ENCODE measurements at places on chromosomes 12 and 14.

DNA sequence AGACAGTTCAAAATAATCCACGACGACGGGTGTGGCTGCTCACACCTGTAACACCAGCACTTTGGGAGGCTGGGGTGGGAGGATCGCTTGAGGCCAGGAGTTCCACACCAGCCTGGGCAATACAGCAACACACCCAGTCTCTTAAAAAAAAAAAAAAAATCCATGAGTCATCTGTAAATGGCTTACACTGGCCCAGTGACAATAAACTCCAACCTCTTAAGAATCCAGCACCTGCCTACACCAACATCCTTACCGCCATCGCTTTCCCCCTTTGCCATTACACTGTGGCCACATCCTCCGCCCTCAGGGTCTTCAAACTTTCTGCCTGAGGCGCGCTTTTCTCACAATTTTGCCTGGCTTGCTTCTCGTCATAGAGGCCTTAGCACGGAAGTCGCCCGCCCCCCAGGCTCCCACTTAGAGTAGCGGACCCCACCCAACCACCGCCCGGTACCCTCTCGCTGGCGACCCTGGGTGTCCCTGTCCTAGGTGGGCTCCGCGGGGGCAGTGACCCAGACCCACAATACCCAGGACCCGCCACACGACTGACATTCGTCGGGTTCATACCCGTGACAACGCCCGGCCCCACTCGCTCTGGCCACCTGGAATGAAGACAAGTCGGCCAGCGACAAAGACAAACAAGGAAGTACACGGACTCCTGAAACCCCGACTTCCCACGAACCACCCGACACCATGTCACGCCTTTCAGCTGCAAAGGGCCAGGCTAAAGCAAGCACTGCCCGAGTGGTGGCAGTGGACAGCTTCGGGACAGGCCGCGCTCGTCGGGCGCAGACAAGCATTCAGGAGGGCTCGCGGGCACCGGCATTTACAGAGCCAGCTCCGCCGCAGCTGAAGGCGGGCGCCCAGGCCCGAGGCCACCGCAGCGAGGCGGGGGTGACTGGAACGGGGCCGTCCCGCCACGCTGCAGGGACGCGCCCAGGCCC lies 636 bp downstream of the GOLGA3 start:
- peak; percentile 30 for DNase-seq

GRCh38 chr12:46790066-46790465 lies 35.7 kb downstream of the SLC38A4 start:
- DNase-seq = no peak

- no peak for DNase-seq
Measured at GRCh38 chr12:132807295-132808092, 21.2 kb downstream of the GOLGA3 start.

- no peak for DNase-seq
Measured at GRCh38 chr12:49577589-49578315, 9.8 kb upstream of the MCRS1 start.

DNA sequence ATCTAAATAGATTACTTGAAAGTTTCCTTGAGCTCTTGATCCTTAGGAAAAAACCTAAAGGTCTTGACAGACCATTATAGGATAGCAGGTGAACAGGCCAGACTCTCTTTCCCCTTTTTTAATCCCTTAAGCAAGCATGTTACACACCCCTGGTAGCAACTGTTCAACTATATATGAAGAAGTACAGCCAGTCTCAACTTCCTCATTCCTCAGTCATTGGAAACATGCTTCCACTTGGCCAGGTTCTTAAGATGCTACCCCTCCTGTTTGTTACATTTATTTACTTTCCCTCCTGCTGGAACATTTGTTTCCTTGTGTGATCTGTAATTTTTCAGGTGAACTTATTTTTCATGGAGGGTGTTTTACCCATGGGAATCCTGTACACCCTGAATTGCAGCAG lies 124.1 kb downstream of the ARMH4 start:
- no peak for DNase-seq

DNA sequence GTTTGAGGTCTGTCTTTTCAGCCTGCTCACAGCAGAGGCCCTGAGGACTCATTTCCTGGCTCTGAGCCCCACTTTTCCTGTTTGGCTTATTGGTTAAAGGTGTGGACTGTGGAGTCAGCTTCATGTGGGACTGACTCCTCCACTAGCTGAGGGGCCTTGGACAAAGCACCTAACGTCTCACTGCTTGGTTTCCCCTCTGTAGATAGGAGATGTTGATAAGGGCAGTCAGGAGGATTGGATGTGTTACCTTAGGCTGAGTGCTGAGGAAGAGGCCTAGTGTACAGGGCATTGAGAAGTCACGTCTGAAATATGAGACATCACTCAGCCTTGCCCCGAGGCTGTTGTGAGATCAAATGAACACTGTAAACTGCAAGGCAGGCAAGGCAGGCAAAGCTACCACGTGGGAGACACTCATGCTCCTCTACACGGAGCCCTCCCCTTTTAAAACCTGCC lies 27.1 kb upstream of the TCL1A start:
- DNase-seq = no peak
